ENCODE measurements at places on chromosomes 12 and 14.

DNA sequence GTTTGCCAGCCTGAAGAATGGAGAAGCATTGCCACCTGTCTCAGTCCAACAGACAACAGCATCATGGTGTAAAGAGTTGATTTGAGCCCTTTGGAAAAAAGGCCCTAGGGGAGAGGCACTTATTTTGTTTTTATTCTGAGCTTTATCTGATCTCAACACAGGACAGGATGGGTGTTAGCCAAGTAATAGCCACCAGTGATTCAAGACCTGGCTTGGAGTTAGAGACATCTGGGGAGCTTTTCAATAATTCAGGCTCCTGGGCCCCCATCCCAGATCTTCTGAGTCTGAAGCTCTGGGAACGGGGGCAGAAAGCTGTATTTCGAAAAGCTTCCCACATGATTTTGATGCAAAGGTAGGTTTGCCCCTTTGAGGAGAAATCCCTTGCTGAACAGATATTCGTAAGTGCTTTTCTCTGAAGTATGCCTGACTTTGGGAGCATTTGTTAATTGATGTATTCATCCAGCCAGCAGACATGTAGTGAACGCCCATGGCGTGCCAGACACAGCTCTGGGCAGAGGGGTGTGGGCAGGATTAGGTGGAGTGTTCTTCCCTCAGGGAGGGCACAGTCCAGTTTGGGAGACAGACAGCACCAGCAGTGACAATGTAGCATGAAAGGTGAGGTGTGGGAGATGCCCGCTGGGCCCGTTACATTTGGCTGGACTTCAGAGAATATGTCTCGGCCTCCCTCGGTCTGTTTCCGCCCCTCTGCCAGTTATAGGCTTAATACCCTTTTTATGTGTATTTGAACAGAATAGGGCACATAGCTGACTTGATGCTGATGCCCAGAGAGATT, 72.5 kb downstream of the TSPAN9 start:
- ATAC-seq = no peak

DNA sequence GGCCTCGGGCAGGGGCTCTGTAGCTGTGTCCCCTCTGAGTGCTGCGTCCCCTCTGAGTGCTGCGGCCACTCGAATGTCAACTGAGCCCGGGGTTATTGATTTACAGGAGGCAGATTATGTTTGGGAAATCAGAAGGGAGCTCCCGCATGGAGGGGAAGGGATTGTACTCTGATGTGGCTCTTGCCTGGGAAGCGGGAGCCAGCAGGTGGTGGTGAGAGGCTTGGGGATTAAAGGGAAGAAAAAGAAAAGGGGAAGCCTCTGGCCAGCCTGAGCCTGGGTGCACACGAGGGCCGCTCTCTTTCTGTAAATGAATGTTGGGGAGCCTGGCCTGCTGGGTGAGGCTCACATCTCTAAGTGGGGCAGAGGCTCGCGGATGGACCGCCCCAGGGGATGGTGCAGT, 143.7 kb downstream of the AACS start:
- no peak for ATAC-seq

DNA sequence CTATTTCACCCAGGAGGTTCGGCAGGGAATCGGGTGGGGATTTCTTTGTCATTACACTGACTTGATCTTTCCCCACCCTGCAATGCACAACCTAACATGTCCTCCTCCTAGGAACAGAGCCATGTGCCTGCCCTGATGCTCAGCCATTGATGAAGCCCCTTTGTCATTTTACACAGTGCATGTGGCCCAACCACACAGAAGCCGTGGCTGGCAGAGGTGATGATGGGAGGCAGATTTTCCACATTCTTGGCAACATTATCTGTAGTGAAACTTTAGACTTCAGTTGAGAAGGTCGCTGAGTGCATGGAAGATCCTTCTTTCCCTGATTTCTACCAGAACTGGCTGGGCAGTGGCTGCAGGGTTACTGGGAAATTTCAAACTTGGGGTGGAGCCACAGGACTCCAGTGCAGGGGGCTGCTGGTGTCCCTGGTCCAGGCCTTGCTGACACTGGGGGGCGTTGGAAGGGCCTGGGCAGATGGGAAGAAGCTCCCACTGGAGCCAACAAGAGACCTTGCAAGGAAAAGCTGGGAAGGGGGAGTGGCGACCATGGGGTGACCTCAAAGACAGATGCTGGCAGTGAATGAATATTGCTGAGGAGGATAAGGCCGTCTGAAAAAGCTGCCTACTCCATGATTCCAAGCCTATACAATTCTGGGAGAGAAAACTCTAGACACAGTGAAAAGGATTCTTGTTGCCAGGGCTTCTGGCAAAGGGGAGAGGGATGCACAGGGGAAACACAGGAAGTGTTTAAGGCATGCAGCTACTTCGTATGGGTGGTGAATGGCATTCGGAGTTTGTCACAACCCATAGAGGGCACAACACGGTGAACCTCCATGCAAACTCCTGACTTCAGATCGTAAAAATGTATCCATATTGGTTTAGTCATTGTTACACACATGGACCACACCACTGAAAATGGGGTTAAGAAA, 41.8 kb upstream of the P2RX7 start:
- no peak for ATAC-seq

- no peak for ATAC-seq
These were observed 938.0 kb upstream of the FLRT2 start for GRCh38 chr14:84591827-84592445.

- ATAC-seq = no peak
These were observed 7.8 kb downstream of the TRAF3 start for GRCh38 chr14:102784892-102785594.

GRCh38 chr12:94145191-94145983, 3.0 kb upstream of the PLXNC1 start:
- no peak for ATAC-seq

GRCh38 chr12:49233842-49234526, 30.9 kb upstream of the TUBA1C start:
- ATAC-seq = no peak

GRCh38 chr12:53222170-53222721, 9.8 kb downstream of the RARG start:
- no peak for ATAC-seq

DNA sequence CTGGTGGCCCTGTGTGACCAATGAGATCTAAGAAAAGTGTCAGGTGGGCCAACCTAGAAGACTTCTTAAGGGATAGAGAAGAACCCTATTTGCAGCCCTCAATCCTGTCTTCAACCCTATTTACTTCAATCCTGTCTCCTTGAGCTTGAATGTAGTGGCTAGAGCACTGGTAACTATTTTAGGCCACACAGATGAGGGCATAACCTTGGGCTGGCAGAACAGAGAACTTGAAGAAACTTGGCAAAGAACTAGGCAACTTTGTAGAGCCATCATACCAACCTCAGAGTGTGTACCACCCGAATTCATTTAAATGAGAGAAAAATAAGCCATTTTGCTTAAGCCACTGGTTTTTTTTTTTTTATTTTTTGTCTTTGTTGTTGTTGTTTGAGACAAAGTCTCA, 94.8 kb downstream of the TMTC1 start:
- no peak for ATAC-seq

DNA sequence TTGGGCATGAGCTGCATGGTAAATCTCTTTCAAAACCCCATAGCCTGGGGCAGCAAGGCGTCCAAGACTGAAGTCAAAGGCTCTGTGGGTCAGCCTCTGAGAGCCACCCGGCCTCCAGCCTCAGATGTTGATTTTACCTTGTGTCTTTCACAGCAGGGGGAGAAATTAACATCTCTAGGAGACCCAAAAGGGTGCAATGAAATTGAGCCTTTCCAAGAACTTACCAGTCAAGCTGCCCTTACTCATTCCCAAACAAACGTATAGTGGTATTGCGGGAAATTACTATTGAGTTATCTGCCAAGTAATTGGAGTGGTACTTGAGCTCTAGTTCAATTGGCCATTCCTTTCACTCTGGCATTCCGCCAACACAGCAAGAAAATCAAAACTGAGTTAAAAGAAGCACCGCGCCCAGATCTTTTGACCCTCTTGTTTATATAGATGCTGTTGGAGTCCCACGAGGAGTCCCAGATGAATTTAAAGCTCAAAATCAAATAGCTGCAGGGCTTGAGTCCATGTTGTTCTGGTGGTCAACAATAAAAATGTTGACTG, 380.7 kb upstream of the SYT1 start:
- ATAC-seq = no peak

DNA sequence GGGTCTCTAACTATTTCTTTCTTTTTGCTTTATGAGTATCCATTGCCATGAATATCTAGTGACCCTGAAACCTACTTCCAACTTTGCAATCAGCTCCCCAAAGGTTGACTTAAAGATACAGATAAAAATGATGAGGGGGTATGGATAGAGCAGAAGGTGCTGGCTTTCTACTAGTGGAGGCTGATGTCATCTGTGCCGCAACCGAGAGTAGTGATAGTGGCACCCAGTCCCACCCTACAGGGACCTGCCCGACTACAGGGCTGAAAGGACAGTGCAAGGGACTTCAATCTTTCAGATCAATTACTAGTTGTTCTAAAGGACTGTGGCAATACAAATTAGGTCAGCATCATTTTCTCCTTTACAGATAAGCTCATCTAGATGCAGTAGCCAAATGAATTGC, 806.0 kb downstream of the VRK1 start:
- no peak for ATAC-seq

- no peak for ATAC-seq
These were observed 332.8 kb downstream of the SEC23A start for GRCh38 chr14:38770251-38770650.

GRCh38 chr14:74879427-74880182, 2.1 kb upstream of the DLST start:
- no peak for ATAC-seq
